Stimulated activated CD8-positive, alpha-beta memory T cell treated with anti-CD3 and anti-CD28 coated beads, Interleukin-15, amount 100 ng/mL, for 48 hours (primary cell): ENCODE measurements at places on chromosomes 13 and 19.
A peak's percentile ranks its signal among the peaks of the same experiment; 100 is the strongest.

DNA sequence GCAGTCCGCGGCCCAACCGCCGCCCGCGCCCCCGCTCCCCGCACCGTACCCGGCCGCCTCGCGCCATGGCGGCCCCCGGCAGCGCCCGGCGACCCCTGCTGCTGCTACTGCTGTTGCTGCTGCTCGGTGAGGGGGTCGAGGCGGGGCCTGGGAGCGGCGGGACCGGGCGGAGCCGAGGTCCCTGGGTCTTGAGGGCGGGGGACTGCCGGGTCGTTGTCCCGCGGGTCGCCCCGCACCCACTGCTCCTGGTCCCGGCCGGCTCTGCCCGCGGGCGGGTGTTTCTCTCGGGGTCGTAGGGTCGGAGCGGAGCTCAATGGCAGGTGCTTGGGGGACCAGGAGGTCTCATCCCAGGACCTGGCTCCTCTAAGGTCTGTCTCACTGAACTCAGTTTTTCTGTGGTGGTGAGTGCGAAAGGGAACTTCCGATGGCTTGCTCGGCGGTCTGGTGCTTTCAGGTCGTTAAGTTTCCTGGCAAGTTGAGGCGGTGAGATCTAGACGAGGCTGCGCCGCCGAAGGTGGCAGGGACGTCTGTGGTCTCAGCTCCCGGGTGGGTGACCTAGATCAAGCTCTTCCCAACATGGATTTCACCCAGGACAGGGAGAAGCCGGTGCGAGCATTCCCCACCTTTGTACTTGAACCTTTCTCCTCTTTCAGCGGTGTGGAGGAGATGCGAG lies 467 bp downstream of the LAMP1 start:
- peak; percentile 27 for DNase-seq

- DNase-seq, result no peak
These were observed 5.2 kb upstream of the TM6SF2 start for GRCh38 chr19:19278315-19278714.

GRCh38 chr13:50928659-50929462 lies 19.3 kb downstream of the RNASEH2B start:
- DNase-seq, result no peak

DNA sequence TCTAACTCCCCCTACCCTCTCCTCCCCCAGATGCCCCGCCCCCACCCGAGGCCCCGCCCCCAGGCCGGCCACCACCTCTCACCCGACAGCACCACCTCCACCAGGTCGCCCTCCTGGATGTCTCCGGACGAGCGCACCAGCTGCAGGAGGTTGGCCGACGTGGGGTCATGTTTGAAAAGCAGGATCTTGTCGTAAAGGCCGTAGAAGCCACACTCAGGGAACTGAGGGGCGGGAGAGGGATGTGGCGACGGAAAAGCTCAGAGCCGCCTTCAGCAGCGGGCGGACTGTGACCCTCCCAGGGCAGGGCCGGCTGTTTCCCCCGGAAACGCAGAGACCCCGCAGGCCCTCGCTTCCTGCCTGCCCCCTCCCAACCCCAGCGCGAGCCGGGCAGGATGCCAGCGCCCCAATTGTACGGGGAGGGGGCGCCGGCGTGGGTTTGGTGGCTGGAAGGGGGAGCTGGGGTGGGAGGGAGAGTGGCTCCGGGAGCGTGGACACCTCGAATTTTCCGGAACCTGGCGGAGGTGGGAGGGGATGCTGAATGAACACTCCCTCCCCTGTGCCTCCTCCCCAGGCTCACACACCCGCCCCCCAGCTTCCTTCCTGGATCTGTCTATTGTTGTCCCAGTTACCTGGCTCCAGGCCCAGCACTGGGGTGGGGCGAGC lies 3.0 kb downstream of the PRKD2 start:
- peak; percentile 46 for DNase-seq

DNA sequence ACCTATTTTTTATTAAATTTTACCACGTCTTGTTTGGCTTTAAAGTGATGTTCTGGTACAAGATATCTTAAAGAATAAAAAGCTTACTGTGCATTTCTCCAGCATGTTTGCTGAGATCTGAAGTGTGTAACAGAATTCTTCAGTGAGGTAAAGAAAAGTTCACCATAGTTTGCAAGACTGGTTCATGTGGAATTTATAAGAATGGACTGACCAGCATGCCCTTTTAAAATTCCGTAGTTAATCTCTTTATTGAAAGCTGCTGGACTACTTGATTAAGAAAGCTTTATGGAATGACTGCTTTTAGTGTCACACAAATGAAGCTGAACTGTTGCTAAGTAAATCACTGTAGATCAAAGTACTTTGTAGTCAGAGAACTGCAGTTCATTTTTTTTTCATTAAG lies 119.2 kb downstream of the GPC6 start:
- DNase-seq, result no peak

GRCh38 chr19:2274931-2275535 lies 6.9 kb downstream of the PEAK3 start:
- no peak for DNase-seq

- no peak for DNase-seq
These were observed 33.5 kb upstream of the DCT start for GRCh38 chr13:94513026-94513425.

DNA sequence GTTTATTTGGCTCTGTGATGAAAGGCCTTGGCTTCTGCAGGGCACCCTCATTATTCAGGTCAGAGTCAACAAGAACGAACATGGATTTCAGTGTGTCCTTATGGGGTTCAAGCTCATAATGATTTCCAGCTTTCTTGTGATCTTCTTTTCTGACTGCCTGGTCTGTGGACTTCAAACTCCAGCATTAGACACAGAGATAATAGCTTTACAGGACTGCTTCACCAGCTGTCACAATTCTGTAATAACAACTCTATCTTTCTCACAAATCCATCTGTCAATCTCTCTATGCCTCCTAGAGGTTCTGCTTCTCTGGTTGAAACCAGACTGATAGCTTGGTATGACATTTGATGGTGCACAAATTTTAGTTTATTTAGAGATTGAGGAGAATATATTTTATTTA lies 13.1 kb upstream of the SLITRK6 start:
- DNase-seq, result no peak

DNA sequence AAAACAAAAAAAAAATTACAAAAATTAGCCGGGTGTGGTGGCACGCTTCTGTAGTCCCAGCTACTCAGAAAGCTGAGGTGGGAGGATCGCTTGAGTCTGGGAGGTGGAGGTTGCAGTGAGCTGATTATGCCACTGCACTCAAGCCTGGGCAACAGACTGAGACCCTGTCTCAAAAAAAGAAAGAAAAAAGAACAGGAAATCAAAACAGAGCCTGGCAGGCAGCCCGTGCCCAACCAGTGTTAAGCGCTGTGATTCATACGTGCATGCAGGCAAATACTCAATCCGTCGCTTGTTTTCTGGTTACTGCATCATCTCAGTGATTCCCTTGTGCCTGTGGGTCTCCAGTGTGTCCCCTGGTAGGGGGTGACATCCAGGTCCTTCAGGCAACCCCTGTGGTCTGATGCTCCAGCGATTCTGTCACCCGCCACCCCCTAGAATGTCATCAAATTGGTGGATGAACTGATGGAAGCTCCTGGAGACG lies 18.1 kb downstream of the DDX39A start:
- DNase-seq, result no peak

DNA sequence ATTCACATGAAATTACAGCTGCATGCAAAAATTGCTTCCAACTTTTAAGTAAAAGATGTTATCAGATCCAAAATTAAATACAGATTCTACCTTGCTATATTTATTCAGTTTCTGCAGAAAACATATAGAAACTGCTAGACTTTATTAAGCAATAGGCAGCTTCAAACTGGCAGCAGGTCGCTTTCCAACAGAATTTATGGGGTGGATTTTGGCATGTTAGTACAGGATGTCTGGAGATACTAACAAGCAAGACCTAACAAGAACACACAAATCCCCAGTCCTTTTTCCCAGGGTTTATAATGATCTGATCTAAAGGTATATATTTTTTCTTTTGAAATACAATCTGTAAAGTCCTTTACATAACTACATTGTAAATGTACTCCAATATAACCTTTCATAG lies 27.5 kb downstream of the TBC1D4 start:
- no peak for DNase-seq

DNA sequence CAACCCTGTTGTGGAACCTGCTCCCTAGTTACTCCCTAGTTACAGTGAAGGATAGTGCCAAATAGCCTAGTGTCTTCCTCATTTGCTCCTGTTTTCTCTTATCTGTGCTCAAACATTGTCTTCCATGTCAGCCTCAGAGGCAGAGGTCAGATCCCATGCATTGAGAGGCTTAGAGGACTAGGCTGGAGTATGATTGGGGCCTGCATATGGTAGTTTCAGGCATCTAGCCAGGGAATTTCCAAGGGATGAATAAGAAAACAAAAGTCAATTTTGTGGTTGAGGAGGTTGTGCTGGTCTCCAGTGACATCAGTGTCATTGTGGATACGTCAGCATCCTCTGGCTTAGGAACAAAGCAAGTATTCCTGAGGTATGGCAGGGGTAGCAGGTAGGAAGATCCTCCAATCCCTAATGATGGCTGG lies 9.4 kb downstream of the ZNF546 start:
- no peak for DNase-seq

GRCh38 chr19:37095859-37096258 lies 17.6 kb downstream of the ZNF420 start:
- DNase-seq, result no peak

DNA sequence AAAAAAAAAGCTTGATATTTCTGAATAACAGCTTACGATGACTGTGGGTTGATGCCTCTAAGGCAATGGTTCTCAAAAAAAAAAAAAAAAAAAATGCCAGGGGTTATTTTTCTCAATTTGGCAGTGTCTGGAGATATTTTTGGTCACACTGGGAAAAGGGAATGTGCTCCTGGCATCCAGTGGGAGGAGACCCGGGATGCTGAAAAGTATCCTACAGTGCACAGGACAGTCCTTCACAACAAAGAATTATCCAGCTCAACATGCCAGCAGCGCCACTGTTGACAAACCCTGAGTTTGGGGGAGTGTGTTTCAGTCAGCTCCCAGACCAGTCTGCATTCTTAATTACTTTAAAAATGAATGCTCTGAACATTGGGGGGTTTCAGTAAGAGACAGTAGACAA lies 54.5 kb downstream of the FLT3 start:
- DNase-seq, result no peak

- DNase-seq, result no peak
These were observed 59.3 kb upstream of the ABCC4 start for GRCh38 chr13:95360464-95361097.

DNA sequence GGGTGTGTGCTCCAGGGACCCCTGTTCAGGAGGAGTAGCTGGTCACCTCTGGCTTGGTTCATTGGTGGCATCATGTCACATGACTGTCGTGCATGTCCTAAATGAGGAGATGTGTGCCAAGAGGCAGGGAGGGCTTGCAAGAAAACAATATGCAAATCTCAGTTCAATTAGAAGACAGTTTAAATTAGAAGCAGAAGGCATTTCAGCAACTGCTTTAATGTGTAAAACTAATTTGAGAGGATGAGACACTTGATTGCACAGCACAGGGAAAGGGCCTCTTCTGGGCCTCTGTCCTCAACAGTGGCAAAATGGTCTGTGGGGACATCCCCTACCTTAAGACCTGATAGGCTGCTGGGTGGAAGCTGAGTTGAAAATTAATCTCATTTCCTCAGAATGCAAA lies 54.6 kb downstream of the SPATA13 start:
- DNase-seq, result no peak

- DNase-seq, result no peak
These were observed 27.8 kb upstream of the IGFL4 start for GRCh38 chr19:46068345-46069258.

GRCh38 chr13:28754698-28755545 lies 36.2 kb upstream of the SLC46A3 start:
- no peak for DNase-seq

DNA sequence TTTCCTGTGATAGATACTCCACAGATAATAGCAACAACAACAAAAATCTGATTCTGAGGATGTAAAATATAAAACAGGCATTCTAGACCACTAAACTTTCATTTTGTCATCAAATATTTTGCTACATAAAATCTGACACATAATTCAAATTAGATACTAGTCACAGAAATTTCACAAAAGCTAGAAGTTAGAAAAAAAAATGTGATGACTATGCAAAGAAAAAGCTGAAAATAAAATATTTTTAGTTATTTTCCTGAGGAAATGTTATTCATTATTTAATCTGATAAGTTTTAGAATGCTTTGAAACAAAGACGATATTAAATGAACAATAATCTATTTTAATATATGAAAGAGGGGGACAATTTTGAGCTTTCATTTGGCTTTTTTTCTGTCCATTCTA lies 357.2 kb downstream of the SLITRK6 start:
- no peak for DNase-seq
